ENCODE measurements at places on chromosomes 2 and 18.

- DNase-seq = no peak
These were observed 217.9 kb upstream of the ITGA4 start for GRCh38 chr2:181239201-181239799.

- DNase-seq = no peak
These were observed 68.4 kb downstream of the BCL11A start for GRCh38 chr2:60485055-60485454.

- DNase-seq = peak; percentile 31
These were observed 27.2 kb upstream of the BBS5 start for GRCh38 chr2:169452080-169452479.

DNA sequence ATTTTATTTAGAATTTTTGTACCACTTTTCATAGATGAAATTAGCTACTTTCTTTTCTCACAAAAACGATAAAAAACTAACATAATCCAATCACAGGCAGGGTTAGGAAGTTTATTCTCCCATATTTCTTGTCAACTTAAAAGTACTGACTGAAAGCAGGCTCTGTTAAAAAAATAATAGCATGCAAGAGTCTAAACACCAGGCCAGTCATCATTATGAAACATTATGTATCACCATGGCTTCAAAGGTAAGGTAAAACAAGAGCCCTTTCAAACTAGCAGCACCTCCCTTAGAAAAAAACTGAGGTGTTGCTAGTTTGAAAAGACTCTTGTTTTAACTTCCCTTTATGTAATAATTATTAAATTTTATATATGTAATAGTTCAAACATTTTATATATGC, 848.0 kb downstream of the RNF144A start:
- DNase-seq = no peak

DNA sequence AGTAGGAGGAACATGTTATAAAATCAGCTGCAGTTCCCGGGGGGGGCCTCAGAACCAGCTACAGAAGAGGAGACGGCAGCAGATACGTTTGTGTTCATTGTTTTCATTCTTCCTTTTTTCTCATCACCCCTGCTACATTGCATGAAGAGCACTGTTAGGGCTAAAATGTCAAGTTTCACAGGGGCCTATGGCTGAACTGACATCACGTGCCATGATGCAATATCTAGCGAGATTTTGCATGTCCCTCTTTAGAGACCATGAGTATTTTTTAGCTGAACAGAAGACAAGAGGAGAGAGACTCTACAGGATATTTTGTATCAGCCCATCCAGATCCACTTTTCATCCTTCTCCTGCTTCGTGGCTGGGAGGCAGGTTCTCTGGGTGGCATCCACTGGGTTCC, 97.6 kb downstream of the MRPS9 start:
- DNase-seq = no peak

GRCh38 chr2:170887896-170888295, 41.2 kb upstream of the GORASP2 start:
- no peak for DNase-seq

- no peak for DNase-seq
These were observed 623.8 kb upstream of the NXPH2 start for GRCh38 chr2:139403948-139404347.

DNA sequence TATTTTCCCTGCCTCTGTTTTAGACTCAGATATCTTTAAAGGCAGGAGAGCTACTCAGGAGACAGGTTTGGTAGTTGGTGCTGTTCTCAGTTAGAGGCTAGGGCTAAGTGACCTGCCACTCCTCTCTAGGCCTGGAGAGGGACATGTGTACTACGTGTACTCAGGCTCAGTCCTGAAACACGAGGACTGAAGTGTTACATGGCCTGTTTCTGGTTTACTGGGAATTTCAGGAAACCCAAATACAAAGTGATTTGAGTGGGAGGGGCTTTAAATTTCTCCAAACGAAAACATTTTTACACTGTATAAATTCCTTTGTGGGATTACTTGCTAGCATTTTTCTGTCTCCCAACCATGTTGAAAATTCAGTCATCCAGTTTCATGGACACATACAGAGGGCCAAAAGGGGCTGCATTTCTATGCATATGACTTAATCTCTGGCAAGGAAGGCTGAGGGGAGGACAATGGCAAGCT, 343.3 kb downstream of the CYP26B1 start:
- DNase-seq = no peak

DNA sequence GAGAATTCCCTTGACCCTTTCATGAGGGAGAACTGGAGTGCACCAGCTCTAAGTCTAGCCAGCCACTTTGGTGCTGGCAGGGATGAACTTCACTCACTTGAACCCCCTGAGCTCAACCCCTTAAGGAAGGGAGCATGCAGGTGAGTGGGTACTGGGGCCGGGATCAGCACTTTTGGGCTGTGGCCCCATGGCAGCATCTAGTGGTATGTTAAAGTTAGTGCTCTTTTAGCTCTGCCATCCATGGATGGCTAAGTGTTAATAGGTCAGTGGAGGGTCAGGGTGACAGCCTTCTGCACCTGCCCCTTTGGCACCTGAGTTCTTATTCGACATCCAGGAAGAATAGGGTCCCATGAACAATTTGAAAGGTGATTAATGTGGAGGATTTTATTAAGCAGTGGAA, 689.0 kb upstream of the FSHR start:
- DNase-seq = no peak

GRCh38 chr2:45606796-45607195, 4.3 kb downstream of the SRBD1 start:
- no peak for DNase-seq

GRCh38 chr18:1104181-1104881, 199.7 kb downstream of the ADCYAP1 start:
- DNase-seq = no peak

Measured in NCI-H2029 (cell line).